ENCODE measurements at places on chromosomes 6 and 20.

GRCh38 chr20:46031701-46032254 lies 2.8 kb downstream of the SLC12A5 start:
- DNase-seq, result no peak

GRCh38 chr6:17836293-17836692 lies 129.6 kb upstream of the NUP153 start:
- DNase-seq, result no peak

DNA sequence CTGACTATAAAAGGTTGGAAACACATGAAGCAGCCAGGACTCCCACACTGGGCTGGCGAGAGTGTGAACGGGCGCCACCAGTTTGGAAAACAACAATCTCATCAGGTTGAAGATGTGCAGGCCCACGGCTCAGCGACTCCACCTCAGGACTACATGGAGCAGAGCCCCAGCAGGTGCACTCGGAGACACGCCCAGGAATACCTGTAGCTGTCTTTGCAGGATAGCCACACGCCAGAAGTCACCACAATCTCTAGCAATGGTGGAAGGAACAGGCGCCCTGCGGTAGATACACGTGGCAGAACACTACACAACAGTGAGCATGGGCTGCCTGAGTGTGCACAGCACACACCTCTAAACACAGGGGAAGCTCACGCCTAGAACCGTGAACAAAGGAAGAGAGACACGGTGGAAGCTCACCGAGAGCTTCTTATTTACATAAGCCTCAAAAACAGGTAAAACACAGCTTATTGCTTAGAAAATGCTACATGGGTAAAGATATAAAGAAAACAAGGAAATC lies 28.7 kb upstream of the RPS6KA2 start:
- DNase-seq, result no peak

GRCh38 chr20:50286609-50287008 lies 96.0 kb downstream of the CEBPB start:
- DNase-seq, result peak; percentile 46

- no peak for DNase-seq
Observed at GRCh38 chr6:150129616-150130505, 13.0 kb upstream of the PPP1R14C start.

GRCh38 chr6:135479601-135480000 lies 17.9 kb downstream of the AHI1 start:
- no peak for DNase-seq

DNA sequence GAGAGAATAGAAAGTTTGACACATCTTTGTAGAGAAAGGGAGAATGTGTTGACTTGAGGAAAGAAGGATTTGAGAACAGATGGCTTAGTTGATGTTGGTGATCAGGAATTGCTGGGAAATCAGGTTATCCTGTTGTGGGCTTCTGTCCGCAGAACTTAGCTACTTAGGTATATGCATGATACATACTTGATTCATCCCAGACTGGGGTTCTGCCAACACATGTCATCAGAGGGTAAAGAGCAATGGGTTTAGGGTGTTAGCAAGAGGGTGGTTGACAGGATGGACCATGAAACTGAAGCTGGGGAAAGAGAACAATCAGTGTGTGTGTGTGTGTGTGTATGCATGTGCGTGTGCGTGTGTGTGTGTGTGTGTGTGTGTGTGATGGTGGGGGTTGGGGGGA lies 50.6 kb upstream of the NELFCD start:
- DNase-seq, result no peak

GRCh38 chr6:25290306-25291060 lies 11.3 kb downstream of the CARMIL1 start:
- DNase-seq, result no peak

GRCh38 chr6:75747152-75747992 lies 1.7 kb upstream of the MYO6 start:
- no peak for DNase-seq

DNA sequence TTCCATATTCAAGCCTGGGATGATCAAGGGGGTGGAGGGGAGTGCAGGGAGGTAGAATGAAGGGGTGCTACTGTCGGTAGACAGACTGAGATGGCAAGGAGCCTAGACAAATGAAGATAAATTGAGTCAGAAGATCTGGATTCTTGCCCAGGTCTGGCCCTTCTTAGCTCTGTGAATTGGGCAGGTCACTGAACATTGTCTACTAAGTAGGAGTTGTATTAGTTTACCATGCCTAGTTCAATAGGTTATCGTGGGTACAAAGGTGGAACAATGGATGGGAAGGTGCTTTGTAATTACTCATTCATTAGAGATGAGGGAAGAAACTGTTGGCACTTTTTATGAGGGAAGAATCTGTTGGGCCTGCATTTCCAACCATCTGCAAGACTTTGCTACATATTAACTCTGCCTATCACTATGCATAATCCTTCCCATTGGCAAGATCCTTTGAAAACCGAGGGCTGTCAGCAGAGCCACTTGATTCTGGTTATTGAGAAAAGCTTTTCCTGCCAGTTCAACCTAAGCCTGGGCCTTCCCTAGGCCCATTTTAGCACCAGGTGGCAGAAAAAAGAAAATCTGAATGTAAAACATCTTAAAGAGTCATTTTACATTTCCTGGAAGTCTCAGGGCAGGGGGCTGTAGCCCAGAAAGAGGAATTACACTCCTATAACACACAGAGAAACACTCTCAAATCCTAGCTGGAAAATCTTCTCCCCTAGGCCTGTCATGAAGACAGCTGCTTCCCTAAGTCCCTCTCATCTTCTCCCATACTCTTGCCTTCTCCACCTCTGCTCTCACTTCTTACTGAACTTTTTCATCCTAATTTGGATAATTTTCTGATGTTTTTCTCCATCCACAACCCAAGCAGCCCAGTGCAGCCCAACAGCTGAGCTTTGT lies 103.5 kb downstream of the CD24 start:
- DNase-seq, result no peak

DNA sequence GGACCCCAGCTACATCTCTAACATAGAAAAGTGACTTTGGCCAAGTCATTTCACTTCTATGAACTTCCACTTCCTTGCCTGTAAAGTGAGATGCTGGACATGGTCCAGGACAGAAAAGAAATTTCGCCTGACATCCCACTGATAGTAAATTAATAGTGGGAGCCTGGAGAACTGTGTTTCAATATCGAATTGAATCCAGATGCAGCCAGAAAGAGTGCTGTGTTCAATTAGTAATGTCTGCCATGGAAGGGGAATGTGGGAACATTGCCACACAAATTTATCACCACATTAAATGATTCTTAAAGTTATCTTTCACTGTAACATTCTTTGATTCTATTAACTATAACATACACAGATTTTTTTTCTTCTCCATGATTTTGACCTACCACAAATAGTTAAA lies 255.0 kb downstream of the HACE1 start:
- no peak for DNase-seq

- DNase-seq, result no peak
Observed at GRCh38 chr6:43669050-43669921, 18.3 kb downstream of the MRPS18A start.

- DNase-seq, result no peak
Observed at GRCh38 chr6:56767892-56768531, 125.3 kb upstream of the DST start.

DNA sequence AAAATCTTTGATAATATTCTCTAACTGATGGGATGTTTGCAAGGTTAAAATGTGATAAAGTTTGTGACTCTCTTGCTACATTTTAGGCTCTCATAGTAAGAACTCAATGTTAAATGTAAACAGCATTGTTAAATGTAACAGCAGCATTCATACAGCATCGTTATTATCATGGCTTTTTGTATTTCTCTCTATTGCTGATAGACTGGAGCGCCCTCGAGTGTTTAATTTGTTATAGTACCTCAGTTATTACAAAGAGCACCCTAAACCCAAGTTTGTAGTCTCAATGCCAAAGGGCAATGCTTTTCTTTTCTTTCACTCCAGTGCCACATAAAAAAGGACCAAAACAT lies 14.9 kb upstream of the TTPAL start:
- no peak for DNase-seq

DNA sequence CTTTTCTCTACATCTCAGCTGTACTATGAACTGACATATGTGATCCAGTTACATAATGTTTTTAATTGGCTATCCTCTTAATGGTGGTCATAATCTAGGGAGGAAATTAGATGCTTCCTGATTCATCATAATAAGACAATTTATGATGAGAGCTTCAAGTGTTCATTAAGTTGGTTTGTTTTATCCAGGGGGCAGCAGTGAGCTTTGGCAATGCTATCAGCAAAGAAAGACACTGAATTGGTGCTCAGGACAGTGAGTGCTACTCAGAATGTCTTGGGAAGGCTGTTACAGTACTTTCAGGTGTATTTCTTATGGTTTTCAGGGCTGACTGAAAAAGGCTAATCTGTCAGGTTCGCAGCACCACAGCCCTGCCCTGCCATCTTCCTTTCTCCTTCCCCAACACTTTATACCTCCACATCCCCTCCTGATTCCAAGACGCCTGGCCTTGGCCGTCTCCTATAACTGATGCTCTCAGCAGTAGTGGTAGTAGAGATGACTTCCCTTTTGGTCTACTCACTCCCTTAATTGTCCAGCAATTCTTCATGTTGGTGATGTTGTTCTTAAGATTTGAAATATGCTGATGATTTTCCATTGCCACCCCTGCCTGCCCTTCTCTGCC lies 67.0 kb upstream of the TNFAIP3 start:
- no peak for DNase-seq

GRCh38 chr20:29741594-29741893 lies 1515.9 kb upstream of the DEFB115 start:
- DNase-seq, result no peak

- no peak for DNase-seq
Observed at GRCh38 chr20:5780846-5781217, 30.6 kb downstream of the SHLD1 start.

- DNase-seq, result no peak
Observed at GRCh38 chr6:26249707-26249956, 115.4 kb upstream of the BTN3A2 start.

DNA sequence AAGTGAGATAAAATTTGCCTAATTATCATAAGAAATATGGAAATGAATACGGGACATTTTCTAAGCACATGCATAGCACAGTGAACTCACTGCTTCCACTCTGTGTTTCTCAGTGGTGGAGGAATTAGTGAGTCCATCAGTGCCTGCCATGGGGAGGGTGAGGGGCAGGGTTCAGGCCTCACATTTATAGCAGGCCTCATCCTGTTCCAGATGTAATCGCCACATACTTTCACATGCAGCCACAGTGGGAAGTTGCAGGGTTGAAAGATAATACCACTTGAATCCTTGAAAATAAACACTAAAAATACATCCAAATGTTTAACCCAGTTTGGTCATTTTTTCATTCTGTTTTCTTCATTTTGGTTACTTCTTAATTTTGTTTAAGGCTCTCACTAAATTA lies 29.9 kb upstream of the ANKEF1 start:
- no peak for DNase-seq

GRCh38 chr6:37260040-37260439 lies 2.1 kb upstream of the TMEM217 start:
- DNase-seq, result peak; percentile 39

DNA sequence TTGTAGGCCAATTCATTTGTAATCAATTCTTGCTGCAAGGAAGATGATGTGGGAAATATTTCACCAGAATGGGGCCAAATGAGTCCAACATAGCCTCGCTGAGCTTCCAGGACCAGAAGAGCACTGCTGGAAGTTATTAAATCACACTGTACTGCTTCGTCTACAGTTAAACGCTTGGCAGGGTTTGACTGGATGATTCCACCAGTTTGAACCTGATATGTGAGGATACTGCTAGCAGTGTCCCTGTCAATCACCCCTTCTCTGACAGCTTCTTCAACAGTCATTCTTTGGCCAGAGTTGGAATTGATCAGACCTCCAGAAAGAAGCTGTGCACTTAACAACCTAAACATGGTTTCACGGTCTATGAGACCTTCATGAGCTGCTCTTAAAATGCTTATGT lies 34.4 kb downstream of the DST start:
- DNase-seq, result no peak

DNA sequence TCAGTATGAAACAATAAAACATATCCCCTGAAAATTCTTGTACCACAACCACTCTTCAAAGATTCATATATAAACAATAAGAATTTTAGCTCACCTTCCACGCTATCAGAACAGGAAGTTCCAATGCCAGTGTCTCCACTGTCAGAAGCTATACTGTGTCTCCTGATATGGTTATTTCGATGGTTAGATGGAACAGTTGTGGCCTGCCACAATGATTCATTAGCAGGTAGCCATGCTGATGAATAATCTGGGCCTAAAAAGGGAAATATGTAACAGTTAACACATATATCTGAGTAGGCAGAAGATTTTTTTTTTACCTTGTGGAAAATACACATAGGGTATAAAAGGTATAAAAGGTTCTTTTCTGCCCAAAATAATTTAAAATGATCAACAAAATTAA lies 19.0 kb downstream of the CEP85L start:
- DNase-seq, result no peak

GRCh38 chr6:134166511-134167261 lies 114.3 kb upstream of the SLC2A12 start:
- DNase-seq, result no peak

GRCh38 chr20:57568960-57569359 lies 8.1 kb downstream of the PCK1 start:
- DNase-seq, result no peak

- no peak for DNase-seq
Observed at GRCh38 chr20:7220755-7221154, 453.3 kb downstream of the BMP2 start.

Data from GM06990 (cell line).